Stimulated activated CD8-positive, alpha-beta memory T cell treated with anti-CD3 and anti-CD28 coated beads, Interleukin-15, amount 100 ng/mL, for 24 hours (primary cell): ENCODE measurements at places on chromosomes 16 and 17.

- DNase-seq = no peak
Observed at GRCh38 chr17:49946208-49946607, 22.8 kb upstream of the DLX4 start.

- DNase-seq = no peak
Observed at GRCh38 chr17:2044263-2044894, 2.6 kb downstream of the OVCA2 start.

- DNase-seq = no peak
Observed at GRCh38 chr16:19710191-19710908, 7.7 kb downstream of the KNOP1 start.

DNA sequence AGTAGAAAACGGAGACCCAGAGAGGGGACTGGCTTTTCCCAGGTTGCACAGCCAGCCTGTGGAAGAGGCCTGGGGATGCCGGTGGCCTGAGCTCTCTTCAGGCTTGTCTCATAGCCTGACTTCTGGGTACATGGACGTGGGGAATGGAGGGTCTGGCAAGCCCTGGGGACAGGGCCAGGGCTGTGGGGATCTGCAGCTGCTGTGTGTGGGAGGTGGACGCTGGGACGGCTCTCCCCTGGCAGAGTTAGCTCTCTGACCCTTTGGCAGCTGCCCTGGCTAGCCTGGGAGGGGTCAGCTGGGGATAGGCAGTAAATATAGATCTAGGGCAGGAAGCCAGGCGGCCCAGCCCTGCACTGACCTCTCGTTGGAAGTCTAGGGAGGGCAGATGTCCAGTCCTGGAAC, 20.5 kb downstream of the SLC4A1 start:
- no peak for DNase-seq

- DNase-seq = no peak
Observed at GRCh38 chr17:7380321-7380720, 568 bp upstream of the TNK1 start.
